ENCODE measurements at places on chromosomes 1 and 21.

DNA sequence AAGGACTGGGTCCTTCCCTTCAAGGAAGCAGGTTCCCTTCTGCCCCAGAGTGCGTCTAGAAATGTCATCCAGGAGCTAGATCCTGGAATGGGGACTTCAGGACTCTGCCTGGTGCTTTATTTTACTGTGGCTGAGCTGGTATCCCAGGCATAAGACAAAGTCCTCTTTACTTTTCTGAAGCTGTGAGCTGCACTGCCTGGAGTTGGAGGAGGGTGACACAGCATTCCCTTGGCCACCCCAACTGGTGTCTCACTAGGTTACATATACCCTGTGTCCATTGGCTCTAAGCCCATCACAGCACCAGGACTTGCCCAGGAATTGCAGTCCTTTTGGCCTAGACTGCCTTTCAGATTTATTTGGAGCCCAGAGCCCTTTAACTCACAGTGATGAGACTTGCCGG lies 41.8 kb upstream of the CD55 start:
- DNase-seq: no peak

- no peak for DNase-seq
Measured at GRCh38 chr1:229019663-229020271, 251.1 kb upstream of the RAB4A start.

- no peak for DNase-seq
Measured at GRCh38 chr21:29300807-29301138, 2.1 kb downstream of the BACH1 start.

DNA sequence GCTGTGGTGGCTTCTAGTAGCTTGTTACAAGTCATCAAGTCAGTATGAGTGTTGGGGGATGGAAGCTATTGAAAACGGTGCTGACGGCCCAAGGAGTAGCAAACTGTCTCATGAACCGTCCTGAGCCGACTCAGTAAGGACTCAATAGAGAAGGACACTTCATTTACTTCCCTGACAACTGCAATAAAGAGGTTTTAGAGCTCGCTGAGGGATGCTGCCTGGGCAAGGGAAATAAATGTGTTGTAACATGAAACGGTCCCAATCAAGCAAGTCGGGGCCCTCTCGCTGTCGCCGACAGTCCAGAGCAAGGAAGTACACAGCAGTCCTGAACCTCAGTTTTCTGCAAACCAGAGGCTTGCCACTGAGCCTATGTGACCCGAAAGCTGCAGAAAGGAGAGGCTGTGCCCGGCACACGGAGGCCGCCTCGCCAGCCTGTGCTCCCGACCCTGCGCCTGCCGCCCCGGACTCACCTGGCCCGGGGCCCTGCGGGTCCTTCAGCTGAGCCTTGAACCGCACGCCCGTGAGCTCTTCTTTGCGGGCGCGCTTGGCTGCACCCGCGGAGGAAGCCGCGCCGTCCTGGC lies 423 bp downstream of the URB1 start:
- peak; percentile 46 for DNase-seq

DNA sequence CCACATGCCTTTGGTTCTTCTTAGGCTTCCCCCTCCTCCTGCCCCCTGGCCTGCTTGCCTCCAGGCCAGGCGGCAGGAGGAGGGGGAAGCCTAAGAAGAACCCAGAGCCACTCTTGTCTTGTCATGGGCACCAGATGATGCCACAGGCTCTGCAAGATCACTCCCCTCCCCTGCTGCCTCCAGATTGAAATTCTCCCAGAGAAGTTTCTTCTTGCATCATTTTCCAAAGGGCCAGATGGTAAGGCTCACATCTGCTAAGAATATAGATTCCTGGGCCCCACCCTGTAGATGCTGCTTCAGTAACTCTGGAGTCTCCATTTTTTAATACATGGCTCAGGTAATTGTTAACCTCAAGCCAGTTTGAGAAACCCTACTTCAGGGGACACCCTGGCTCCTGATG lies 60.8 kb downstream of the FAM163A start:
- DNase-seq: no peak

Measured in iris pigment epithelial cell (primary cell).